ENCODE measurements at places on chromosomes 4 and X.
A peak's percentile ranks its signal among the peaks of the same experiment; 100 is the strongest.

DNA sequence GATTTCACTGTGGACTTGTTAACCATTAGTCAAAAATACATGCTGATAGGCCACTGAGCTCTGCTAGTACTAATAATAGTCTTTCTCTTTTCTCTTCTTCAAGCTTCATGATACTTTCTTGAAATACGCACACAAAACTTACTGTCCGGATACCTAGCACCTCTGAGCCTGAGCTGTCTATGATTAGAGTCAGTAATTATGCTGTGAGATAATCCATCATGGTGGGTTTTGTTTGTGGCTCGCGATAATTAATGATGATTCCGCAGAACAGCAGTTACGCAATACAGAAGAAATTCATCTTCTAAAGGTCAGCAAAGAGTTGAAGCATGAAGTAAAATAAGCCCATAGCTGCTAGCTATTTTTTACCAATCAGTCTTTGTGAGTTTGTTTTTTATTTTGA lies 511.5 kb upstream of the GALNT7 start:
- no peak for DNase-seq

- DNase-seq = no peak
Measured at GRCh38 chr4:59597536-59598329, 1602.4 kb upstream of the ADGRL3 start.

DNA sequence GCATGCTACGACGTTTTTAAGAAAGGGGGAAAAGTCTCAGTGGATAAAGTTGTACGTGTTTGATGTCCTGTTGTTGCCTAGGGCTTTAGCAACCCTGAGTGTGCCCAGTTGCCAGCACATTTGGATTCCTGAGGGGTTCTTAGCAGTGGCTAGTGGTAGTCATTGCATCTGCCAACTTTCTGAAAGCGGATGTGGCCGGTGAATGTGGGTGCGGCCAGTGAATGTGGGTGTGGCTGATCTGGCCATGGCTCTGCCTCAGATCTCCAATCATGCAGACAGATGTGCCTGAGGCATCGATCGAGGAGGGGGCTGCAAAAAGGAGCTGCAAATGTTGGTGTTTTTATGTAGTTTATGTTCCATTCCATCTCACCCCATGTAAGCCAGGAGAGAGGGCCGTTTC lies 41.5 kb upstream of the FAT1 start:
- DNase-seq = no peak

DNA sequence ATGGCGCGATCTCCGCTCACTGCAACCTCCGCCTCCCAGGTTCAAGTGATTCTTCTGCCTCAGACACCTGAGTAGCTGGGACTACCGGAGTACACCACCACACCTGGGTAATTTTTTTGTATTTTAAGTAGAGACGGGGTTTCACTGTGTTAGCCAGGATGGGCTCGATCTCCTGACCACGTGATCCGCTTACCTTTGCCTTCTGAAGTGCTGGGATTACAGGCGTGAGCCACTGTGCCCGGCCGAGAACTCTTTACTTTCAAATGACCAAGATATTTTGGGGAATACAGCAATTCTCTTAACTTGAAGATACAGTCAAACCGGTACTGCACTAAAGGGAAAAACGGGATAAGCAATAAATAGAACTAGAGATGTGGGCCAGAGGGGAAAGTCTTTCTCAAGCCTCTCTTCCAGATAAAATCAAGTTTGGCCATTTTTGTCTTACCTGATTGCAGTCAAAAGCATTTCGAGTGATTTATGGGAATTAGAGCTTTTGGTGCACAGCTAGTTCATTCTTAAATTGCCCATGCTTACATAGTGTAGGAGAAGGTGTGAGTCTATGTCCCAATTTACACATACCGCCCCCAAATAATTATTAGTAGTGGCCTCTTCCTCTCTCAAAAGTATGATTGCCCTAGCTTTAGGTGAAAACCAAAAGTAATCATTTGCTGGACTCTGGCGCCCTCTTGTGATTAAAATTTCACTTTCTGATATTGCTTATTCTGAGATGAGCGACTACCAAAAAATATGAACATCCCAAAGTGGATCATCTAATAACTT lies 53.2 kb upstream of the ABCG2 start:
- no peak for DNase-seq

GRCh38 chr4:128861856-128862518 lies 52.5 kb downstream of the JADE1 start:
- DNase-seq = no peak

- DNase-seq = no peak
Measured at GRCh38 chrX:1427756-1428155, 25.0 kb downstream of the ASMTL start.

DNA sequence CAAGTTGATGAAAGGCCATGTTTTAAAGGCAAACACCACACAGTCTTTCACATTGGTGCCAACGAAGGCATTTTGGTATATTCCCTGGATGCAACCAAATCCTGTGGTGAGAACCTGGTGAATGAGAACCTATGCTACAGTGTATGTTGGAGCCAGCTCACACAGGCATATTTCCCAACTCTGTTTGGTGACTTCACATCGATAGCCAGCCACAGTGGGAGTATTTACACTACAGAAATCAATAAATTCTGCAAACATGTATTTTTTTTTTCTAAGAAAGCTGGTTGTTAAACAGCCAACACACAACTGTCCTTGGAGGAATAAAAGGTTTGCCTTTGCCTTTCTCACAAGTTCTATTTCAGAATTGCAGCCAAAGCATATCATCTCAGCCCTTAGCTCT lies 691.0 kb downstream of the GRID2 start:
- DNase-seq = no peak

DNA sequence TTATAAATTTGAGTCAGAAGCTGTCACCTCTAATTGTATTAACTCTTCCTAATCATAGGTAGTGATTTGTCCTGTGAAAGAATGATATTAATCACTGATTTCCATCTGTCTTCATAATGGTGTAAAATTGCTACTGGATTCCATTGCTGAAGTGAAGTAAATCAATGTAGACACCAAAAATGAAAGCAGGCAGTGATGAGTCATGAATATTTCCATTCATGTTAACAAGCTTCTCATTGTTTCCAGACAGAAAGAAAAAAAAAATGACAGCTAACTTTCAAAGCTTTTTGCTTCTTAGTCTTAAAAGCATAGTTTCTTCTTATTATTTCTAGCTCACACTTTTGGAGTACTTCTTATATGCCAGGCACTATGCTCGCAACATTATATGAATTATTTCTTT lies 21.5 kb downstream of the FAM114A1 start:
- no peak for DNase-seq

GRCh38 chr4:158496030-158496741 lies 25.5 kb upstream of the RXFP1 start:
- DNase-seq = no peak

GRCh38 chr4:182862141-182862875 lies 54.9 kb downstream of the DCTD start:
- DNase-seq = no peak

GRCh38 chr4:151165205-151166000 lies 66.0 kb downstream of the RPS3A start:
- DNase-seq = no peak

GRCh38 chr4:148067301-148067916 lies 335.5 kb downstream of the ARHGAP10 start:
- DNase-seq = no peak

- DNase-seq = no peak
Measured at GRCh38 chrX:117936118-117936517, 180.5 kb downstream of the KLHL13 start.

DNA sequence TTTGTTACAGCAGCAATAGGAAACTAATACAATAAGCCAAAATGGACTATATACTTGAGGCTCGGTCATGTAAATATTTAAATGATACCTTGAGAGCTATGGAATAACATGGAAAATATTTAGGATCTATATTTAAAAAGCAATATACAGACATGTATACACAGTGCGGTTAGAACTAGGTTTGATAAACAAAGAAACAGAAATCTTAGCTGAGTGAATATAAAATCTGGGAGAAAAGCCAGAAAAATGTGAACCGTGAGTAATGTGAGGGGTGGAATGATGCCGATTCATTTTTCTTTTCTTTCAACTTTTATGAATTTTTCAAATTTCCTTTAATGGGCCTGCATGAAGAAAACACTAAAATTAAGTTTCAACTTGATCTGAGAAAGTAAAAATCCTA lies 104.1 kb downstream of the ATXN3L start:
- no peak for DNase-seq

DNA sequence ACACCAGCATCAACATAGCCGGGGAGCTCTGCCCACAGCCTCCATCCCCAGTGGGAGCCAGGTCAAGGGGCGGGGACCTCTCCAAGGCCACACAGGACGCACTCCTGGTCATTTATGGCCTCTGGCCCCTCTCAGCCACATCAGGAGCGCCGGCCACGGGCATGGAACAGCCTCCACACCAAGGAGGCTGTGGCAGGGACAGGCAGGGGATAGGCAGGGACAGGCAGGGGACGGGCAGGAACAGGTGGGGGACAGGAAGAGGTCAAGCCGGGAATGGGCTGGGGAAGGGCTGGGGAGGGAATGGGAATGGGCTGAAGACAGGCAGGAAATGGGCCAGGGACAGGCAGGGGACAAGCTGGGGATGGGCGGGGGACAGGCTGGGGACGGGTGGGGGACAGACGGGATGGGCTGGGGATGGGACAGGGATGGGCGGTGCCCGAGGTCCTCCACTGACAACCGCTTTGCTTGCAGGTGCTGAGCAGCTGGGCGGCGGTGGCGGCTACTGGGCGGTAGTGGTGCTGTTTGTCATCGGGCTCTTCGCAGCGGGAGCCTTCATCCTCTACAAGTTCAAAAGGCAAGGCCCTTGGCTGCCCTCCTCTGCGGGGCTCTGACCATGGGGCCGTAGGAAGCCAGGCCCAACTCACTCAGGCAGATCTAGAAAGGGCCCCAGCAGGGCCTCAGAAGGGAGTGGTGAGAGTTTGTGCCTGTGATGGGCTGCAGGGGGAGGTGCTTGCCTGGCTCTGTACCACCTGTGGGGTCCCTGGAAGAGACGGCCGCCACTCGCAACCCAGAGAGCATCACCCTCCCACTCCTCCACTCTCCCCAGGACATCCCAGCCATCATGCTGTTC lies 205.6 kb downstream of the AFAP1 start:
- DNase-seq = no peak

DNA sequence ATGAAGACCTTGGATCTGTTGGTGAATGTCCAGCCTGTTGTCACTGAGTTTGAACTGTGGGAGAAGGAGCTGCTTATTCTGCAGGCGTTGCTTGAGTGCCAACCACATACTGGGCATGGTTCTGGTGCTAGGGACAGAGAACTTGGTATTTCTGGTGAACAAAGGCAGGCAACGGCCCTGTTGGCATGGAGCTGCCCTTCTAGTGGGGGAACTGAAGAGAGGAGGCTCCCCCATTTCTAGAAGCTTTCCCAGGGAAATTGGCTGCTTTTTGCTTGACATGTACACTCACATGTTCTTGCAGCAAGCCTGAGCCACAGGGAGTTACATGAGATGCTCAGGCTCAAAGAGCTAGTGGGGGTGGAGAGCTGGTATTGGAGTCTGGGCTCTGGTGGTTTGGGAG lies 8.9 kb upstream of the CD38 start:
- DNase-seq = no peak

GRCh38 chr4:69323284-69323683 lies 43.0 kb downstream of the UGT2B28 start:
- no peak for DNase-seq

GRCh38 chr4:185011408-185011807 lies 6.9 kb upstream of the HELT start:
- no peak for DNase-seq

- DNase-seq = peak; percentile 11
Measured at GRCh38 chr4:102620697-102621497, 119.7 kb downstream of the NFKB1 start.

DNA sequence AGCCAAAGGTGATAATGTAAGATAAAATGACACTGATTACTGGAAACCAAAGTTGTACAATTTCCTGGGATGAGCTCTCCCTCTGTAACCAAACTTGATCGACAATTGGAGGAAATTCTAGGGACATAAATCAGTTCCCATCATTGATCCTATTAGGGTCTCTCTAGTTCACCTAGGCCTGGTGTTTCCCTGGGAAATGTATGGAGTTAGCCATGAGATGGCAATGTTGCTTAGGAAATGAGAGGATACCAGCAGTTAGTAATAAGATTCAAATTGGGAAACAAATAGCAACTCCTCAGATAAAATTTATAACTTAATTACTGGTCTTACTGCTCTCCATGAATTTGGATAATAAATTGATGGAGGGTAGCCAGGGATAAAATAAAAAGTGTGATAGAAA lies 52.2 kb downstream of the SPATA18 start:
- DNase-seq = no peak

DNA sequence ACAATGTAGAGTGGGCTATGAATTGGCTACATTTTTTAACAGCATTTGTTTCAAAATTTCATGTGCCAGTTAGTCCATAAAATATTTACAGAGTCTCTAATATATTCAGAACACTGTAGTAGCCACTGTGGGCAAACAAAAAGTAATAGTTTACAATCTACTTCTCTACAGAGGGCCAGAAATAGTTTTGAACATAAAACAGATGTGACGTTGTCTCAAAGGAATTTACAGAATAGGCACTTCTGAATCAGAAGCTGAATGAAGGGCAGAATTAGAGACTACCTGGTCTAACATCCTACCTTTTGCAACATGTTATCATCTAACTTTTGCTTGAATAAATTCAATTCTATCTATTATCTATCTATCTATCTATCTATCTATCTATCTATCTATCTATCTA lies 811.9 kb upstream of the EPHA5 start:
- no peak for DNase-seq

DNA sequence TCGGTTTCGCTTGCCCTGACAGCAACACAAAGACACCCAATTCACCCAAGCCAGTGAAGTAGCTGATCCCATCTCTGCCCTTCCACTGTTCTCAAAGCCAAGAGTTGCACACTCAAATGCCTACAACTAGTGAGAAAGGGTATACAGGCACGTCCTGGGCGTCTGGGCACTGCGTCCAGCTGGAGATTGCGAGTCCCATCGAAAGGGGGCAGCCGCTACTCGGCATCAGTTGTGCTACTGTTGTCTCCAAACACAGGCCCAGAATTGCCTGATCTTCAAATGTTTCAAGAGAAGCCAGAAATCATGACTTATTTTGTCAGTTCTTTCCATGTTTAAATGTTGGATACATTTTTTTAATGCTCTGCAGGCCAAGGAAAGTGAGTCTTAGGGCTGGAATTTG lies 487.8 kb downstream of the BCOR start:
- DNase-seq = no peak

Measured in hypothalamus (tissue), 51 donors.